CD8-positive, alpha-beta memory T cell (primary cell): ENCODE measurements at places on chromosomes 2 and 18. TPM values are rescaled to one million over a fixed set of nuclear protein-coding genes. Genes with fewer than 3 reads are reported as not detected.

DNA sequence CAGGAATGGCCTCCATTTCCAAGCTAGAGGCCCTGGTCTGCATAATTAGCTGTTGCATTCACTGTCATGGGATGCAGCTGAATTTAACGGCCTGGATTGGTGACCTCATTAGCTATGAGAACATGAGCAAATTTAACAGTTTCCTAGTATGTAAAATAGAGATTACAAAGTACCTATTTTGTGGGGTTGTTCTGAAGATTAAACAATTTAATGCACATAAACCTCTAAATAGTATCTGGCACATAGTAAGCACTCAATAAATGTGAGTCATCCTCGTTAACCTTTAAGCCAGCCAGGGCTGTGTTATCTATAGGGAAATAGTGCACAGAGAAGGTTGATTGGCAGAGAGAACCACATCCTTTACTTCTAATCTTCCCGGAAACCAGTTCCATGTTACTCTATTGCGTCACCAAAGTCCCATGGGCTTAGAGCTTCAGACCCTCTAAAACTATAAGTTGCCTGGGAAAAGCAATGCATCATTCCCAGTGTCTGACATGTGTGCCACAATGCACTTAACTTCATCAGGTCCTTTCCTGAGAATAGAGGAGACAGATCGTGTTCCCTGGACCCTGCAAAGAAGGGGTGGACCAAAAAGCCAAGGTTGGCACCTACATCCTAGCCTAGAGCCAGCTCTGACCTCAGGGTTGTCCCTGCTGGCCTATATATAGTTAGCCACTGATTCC, 196.5 kb downstream of the LNPK start:
- DNase-seq: no peak
- no peaks in the 10 kb centered on the region for H3K27me3 ChIP-seq
- no peak overlapping the region for H3K27ac ChIP-seq
- H3K4me1 ChIP-seq: no peaks in the 10 kb centered on the region

KCNJ13 gene
- total RNA-seq: not detected

CTNNA2 gene
- total RNA-seq: not detected

- no peak overlapping the region for H3K27ac ChIP-seq
- DNase-seq: no peak
- no peaks in the 10 kb centered on the region for H3K27me3 ChIP-seq
- no peaks in the 10 kb centered on the region for H3K36me3 ChIP-seq
- no peak overlapping the region for H3K4me3 ChIP-seq
These were observed 13.4 kb downstream of the IL1R1 start for GRCh38 chr2:102155703-102156515.

GRCh38 chr18:59763541-59764136, 66.4 kb upstream of the CCBE1 start:
- H3K27me3 ChIP-seq: no peaks in the 10 kb centered on the region
- H3K4me1 ChIP-seq: no peaks in the 10 kb centered on the region
- no peaks in the 10 kb centered on the region for H3K36me3 ChIP-seq

DNA sequence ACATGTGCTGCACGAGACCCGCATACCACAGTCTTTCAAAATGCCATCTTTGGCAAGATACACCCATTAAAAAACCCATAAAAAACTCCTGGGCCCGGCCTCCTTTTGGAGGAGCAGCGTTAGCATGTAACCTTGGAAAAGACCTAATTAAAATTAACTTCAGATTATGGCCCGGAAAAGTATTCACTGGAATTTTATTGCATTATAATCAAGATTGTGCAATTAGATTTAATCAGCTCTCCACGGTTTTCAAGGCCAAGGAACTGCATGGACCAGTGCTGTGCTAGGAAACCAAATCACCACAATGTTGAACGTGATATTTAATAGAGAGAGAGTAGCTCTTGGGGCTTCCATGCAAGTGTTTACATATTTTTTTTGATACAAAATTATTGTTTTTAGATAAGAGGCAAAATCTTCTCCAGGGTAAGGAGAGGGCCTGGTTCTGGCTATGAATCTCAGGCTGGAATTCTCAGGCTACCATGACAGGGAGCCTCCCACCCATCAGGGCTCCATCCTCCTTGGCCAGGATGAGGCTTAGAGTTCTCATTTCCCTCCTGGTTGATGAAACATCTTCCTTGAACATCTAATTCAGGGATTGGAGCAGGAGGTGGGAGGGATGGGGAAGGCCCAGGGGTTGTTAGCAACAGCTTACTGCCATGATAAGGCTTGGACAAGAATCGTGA, 82.0 kb upstream of the TTC39C start:
- H3K27ac ChIP-seq: no peak overlapping the region
- peaks cover 57% of the 10 kb centered on the region for H3K4me1 ChIP-seq
- H3K27me3 ChIP-seq: no peaks in the 10 kb centered on the region
- H3K36me3 ChIP-seq: no peaks in the 10 kb centered on the region
